Posterior cingulate gyrus (tissue), 11 donors: ENCODE measurements at places on chromosomes 2 and 18.

GRCh38 chr2:15982285-15983044 lies 42.1 kb downstream of the MYCN start:
- DNase-seq: peak; percentile 30

- DNase-seq: no peak
Observed at GRCh38 chr2:27823569-27823968, 52.0 kb downstream of the MRPL33 start.

GRCh38 chr2:149687052-149687427 lies 99.5 kb upstream of the MMADHC start:
- DNase-seq: no peak

DNA sequence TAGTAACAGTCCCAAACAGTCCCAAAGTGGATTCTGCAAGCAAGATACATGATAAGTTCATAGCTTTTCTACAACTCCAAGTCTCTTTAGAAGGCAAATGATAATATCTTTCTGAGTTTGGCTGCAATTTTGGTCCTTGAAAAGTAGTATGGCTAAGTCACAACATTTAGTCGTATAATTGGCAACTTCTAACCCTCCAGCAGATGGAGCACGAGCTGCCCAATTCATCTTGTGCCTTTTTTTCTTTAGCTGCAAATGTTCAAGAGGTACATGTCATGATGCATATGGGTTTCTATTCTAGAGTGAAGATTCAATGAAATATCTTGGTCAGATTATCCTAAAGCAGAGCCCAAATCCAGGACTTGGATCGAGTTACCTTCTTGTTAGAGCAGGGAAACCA lies 127.0 kb upstream of the KLHL14 start:
- no peak for DNase-seq

DNA sequence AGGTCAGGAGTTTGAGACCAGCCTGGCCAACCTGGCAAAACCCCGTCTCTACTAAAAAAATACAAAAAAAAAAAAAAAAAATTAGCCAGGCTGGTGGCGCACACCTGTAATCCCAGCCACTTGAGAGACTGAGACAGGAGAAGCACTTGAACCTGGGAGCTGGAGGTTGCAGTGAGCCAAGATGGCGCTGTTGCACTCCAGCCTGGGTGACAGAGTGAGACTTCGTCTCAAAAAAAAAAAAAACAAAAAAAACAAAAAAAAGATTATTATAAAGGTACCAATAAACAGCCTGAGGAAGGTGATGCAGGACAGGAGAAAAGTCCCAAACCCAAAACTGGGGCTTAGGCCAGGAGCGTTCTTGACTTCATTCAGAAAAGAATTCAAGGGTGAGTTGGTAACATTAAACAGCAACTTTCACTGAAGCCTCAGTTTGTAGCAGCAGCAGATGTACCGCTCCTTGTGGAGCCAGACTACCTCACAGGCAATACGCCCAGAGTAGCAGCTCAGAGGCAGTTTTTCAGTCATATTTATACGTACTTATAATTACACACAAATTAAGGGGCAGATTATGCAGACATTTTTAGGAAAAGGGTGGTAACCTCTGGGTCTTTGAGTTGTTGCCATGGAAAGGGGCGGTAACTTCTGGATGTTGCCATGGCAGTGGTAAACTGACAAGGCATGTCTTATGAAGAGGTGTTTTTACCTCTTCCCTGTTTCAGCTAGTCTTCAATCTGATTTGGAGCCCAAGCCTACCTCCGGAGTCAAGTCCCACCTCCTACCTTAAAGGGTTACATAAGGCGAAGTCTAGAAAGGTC lies 1596.6 kb upstream of the CELF4 start:
- DNase-seq: no peak

GRCh38 chr2:46929612-46930011 lies 14.0 kb upstream of the MCFD2 start:
- DNase-seq: no peak

- DNase-seq: no peak
Observed at GRCh38 chr2:23387221-23387550, 2.2 kb downstream of the KLHL29 start.

DNA sequence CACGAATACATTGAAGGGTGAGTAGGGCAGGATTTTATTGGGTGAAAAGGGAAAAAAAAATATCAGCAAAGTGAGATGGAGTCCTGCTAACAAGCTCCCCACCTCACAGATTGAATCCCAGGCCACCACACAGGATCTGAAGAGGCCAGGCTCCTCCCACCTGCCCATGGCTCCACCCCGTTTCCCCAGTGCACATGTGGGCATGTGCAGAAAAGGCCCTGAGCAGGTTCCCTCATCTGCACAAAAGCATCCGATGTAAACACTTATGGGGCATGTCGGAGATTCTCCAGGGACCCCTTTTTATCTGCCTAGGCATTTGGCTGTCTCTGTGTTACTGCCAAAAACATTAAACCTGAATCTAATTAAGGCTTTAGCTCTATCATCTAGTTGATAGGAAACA lies 35.2 kb downstream of the SKA1 start:
- no peak for DNase-seq
